ENCODE measurements at places on chromosomes 11 and 22.
A peak's percentile ranks its signal among the peaks of the same experiment; 100 is the strongest.

DNA sequence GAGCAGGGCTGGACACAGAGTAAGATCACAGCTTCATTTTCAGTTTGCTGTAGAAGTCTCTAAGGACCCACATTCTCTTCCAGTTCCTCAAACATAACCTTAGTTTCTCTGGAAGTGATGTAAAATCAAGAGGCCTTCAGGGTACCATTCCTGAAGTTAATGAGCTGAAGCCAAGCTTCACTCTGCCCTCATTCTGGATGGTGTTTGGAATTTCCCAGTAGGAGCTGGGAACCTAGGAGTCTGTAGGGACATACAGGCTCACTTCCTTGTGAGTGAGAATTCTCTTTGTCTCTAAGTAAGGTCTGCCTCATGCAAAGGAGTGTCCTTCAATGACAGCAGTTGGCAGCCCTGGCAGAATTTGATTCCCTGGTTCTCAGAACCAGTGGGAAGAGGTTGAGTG is 142.4 kb upstream of the NARS2 start:
- no peak for DNase-seq

DNA sequence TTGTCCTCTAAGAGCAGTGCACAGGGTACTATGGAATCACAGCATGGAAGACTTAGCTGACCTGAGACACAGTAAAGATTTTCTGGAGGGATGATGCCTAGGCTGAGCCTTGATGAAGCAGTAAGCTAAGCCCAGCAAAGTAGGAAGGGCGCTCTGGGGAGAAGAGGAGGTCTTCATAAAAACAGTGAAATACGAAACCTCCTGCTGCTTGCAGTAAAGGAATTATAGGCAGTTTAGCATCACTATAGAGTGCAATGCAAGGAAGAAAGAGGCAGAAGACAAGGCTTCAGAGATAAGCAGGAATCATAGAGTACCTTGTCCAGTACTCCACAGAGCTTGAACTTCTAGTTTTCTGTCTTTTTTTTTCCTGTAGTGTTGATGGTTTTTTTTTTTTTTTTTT is 555.7 kb upstream of the CADM1 start:
- no peak for DNase-seq

GRCh38 chr22:27684901-27685300 is 116.7 kb downstream of the MN1 start:
- no peak for DNase-seq

DNA sequence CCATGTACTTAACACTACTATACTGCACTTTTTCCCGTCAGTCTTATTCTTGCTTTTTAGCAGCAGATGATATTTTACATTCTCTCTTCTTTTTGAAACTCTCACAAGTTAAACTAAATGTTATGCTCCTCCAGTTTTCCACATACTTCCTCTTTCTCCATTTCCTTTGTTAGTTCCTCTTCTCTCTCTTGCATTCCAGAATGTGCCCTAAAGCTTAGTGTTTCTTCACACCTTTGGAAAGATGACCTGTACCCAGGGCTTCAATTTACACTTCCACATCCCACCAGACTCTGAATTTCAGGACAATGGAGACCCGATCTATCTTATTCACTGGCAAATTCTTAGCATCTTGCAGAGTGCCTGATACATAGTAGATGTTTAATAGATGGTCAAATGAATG is 51.8 kb downstream of the APIP start:
- DNase-seq: no peak

DNA sequence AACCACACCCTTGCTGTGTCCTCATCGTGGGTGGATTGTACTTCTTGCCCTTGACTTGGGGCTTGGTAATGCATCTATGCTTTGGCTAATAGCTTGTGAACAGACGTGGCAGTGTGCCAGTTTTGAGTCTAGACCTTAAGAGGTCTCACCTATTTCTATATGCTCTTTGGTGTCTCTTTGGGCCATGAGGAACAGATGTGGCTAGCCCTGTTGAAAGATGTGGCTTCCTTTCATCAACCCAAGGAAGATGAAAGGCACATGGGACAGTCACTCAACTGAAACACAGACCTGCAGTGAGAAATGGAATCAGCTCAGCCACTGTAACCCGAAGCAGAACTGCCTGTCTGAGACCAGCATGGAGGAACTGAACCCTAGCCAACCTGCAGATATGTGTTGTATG is 7.9 kb upstream of the NELL1 start:
- no peak for DNase-seq

- no peak for DNase-seq
Measured at GRCh38 chr11:86099874-86100273, 31.0 kb upstream of the PICALM start.

GRCh38 chr11:105073456-105074165 is 28.5 kb upstream of the CARD16 start:
- DNase-seq: no peak

DNA sequence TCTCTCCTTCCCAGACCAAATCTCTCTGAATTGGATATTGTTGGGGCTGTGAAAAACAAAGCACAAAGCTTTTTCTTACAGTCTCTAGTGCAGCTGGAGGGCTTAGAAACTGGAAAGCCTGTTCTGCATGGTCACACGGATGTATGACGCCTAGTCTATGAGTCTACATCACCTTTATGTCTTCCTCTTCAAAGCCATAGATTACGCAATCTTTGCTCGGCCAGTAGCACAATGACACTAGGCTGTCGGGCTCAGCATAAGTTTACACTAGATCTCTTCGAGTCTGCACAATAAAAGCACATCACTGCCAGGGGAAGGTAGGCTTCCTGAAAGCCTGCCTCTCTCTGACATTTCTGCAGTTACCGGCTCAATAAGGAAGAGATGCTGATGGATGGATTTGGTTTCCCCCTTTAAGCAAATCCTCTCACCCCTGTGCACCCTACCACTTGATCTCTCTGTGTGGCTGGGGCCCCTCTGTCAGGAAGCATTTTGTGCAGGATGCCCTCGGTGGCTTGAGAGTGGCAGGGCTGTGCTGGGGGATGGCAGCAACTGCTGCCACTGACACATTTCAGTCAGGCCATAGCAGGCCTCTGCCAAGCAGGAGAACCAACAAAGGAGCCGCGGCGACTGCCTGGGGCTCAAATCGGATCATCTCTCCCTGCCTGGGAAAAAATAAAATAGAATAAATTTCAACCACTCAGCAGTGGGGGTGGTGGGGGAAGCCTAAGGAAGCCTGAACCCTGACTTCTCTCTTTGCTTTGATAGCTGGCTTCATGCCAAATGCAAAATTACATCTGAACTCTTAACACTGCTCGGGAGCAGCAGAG is 1272.8 kb downstream of the LRRC4C start:
- DNase-seq: no peak

DNA sequence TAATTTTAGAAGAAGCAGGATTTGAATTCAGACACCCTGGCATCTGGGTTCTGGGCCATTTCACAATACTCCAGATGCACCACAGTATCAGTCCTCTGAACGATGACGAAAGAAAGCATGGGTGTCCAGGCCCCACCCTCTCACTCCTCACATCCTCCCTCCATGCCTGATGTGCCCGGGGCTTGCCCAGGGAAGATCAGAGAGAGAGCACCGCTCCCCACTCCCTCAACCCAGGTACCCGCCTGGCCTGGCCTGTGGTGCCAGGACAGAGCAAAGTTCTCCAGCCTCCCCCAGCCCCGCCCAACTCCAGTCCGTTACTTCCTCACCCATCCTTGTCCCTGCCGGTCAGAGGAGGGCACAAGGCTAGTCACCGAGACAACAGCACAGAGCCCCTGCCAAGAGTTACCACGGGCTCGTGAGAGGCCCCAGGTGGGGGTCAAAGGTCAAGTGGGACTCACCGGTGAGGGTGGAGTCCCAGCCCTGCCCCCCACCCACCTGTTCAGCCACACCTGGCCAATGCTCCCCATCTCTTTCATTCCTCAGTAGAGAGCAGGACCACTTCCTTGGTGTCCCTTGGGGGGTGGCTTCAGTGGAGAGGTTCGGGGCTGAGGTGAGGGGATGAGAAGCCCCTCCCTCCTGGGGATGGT is 8.1 kb downstream of the BCL9L start:
- peak; percentile 50 for DNase-seq

DNA sequence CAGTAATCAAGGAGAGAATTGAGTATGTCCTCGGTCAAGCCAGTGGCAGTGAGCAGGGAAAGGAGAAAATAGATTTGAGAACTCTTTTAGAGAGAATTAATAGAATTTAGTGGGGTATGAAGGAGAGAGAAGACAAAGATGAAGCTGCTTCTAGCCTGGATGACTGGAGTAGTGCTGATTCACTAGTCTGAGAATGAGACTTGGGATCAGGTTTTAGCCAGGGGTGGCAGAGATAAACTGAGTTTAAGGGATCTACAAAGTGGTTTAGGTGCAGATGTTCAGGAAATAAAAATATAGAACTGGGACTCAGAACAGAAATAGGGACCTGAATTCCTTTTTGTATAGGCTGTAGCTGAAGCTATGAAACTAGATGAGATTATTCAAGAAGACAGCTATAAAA is 17.6 kb downstream of the HORMAD2 start:
- no peak for DNase-seq

DNA sequence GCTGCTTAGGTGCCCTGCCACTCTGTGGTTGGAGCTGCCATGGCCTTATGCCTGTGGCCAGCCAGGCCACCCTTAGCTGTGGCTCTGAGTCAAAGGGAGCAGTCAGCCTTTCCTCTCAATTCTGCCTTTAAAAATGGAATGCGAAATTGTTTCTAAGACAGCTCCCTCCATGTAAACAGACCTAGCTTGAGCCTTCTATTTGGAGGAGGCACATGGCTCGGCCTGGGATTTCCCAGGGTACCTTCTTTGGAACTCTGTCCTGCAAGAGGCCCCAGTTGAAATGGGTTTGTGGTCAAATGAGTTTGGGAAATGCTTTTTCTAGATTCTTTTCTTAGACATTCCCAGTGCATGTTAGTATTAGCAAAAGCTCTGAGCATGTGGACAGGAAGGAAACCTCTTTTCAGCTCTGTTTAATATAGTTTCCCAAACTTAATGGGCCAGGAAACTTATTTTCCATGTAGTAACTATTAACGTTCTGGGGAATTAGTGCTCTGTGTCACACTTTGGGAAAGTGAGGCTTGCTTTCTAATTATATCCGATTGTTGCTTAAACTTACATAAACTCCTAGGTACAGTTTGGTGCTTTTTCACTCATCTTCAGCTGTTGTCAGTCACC is 7.8 kb downstream of the PHOX2A start:
- no peak for DNase-seq

DNA sequence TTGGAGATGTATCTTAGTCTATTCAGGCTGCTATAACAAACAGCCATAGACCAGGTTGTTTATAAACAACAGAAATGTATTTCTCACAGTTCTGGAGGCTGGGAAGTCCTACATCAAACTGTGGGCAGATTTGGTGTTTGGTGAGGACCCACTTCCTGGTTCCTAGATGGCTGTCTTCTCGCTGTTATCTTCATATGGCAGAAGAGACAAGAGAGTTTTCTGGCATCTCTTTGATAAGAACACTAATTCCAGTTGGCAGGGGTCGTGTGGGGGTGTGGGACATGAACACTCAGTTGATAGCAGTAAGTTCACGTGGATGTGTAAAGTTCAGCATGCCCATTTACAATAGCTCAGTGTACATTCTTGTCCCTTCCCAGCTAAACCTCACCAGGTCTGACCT is 41.3 kb upstream of the HMGXB4 start:
- DNase-seq: no peak

DNA sequence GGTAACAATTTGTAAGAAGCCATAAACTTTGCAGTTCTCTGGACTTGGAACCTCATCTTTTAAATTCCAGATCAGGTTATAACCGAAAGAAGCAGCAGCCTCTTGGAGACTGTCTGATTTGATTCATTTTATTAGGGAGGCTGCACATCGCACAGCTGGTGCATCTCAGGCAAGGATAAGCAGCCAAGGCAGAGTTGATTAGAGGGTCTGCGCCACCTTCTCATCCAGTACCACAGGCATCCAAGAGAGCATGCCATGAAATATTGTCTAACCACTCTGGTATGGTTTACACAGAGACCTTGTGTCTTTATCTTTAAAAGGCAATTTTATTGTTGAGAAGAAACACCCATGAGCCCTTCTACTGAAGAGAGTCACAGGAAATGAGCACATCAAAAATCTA is 16.2 kb upstream of the CWF19L2 start:
- no peak for DNase-seq

- peak; percentile 4 for DNase-seq
Measured at GRCh38 chr22:19710769-19711106, 3.6 kb upstream of the SEPTIN5 start.

- no peak for DNase-seq
Measured at GRCh38 chr11:19578871-19579270, 133.8 kb upstream of the NAV2 start.

- peak; percentile 87 for DNase-seq
Measured at GRCh38 chr11:47257517-47258316, at the start of gene NR1H3. Gene NR1H3 (plus strand): TSS chr11:47257996. CDS start chr11:47259217, 1,221 bp downstream.

- DNase-seq: no peak
Measured at GRCh38 chr11:19394525-19395016, 153.8 kb upstream of the E2F8 start.

DNA sequence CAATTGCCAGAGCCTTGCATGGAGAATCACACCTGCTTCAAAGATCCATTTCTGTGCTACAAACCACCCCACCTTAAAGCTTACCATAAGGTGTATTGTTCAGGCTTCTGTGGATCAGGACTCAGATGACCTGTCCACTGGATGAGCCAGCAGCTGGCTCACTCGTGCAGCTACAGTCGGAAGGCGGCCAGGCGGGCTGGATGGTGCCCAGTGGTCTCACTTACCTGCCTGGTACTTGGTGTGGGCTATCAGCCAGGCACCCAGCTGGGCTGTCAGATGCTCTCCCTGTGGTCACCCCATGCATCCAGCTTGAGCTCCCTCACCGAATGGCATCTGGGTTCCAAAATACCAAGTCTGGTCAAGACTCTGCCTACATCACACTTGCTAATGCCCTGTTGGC is 10.9 kb upstream of the APOBEC3B start:
- DNase-seq: no peak

DNA sequence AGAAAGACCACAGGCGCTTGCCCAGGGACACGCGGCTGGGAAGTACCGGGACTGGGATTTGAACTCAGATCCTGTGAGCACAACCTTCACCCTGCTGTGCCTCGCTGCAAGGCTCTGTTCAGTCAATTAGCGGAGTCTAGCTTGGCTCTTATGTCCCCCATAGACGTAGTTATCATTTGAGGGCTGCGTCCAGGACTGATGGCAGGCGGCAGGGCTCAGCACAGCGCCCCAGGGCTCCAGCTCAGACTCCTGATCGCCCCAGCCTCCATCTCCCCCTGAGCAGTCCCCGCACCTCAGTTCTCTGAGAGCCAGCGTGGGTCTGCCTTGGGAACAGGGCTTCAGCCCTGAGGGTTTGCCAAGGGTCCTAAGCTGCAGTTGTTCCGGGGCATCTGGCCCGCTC is 19.8 kb downstream of the MRGPRG start:
- DNase-seq: no peak

- DNase-seq: no peak
Measured at GRCh38 chr11:69039501-69039900, 9.2 kb upstream of the TPCN2 start.

DNA sequence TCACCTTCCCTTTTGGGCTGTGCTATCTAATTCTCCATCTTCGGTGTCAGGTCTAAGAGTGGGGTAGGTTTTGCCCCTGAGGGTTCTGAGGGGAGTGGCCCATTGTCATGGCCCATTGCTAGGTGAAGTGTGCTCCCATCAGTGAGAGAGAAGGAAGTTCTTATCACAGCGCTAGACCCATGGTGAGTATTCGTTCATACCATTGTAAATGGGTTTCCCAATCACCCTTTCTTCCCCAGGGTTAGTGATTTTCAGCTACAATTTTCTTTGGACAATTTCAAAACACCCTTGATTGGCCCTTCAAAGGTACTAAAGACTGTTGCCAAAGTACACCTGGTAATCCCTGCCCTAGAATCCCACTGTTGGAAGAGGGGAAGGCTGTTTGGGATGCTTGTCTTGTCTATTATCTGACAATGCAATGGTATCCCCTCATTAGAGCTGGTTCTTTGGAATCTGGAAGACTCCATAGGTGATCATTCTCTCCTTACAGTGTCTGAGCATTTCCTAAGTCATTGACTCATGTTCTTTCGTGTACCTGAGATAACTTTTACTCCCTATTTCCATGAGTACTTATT is 20.2 kb downstream of the MPEG1 start:
- DNase-seq: no peak

Measured in femur (tissue), 1 donor.